ENCODE measurements at places on chromosomes 6 and 20. TPM values are rescaled to one million over a fixed set of nuclear protein-coding genes. Genes with fewer than 3 reads are reported as not detected.

SLC2A10 gene
- total RNA-seq = 37.4 TPM

RARS2 gene
- total RNA-seq = 55.0 TPM

PBOV1 gene
- total RNA-seq = not detected

GLP1R gene
- total RNA-seq = not detected

TIAM2 gene
- 8.9 TPM for total RNA-seq

SNAI1 gene
- 2.7 TPM for total RNA-seq

C6orf58 gene
- total RNA-seq = not detected

SOBP gene
- total RNA-seq = 7.4 TPM

BPIFB1 gene
- total RNA-seq = not detected

CAP2 gene
- total RNA-seq = 6.5 TPM

CGA gene
- not detected for total RNA-seq

All from fibroblast of the aortic adventitia (primary cell).